ENCODE measurements at places on chromosomes 16 and 17.
A peak's percentile ranks its signal among the peaks of the same experiment; 100 is the strongest.

- no peaks in the 10 kb centered on the region for H3K4me1 ChIP-seq
- 0 out of 2 replicates have a peak, but pooled peaks cover 6% of the 10 kb centered on the region for H3K27me3 ChIP-seq
- no peak overlapping the region for H3K4me3 ChIP-seq
- H3K36me3 ChIP-seq: no peaks in the 10 kb centered on the region
Measured at GRCh38 chr17:37761059-37761458, 16.2 kb upstream of the HNF1B start.

GRCh38 chr17:39026980-39027451, 59.8 kb upstream of the FBXO47 start:
- peaks cover 43% of the 10 kb centered on the region for H3K27me3 ChIP-seq
- H3K4me1 ChIP-seq: peaks cover 2% of the 10 kb centered on the region
- no peak overlapping the region for H3K27ac ChIP-seq
- DNase-seq: peak; percentile 63
- H3K36me3 ChIP-seq: no peaks in the 10 kb centered on the region

GRCh38 chr17:15361151-15361550, 19.8 kb upstream of the TEKT3 start:
- DNase-seq: no peak
- no peak overlapping the region for H3K4me3 ChIP-seq
- H3K27ac ChIP-seq: no peak overlapping the region

DNA sequence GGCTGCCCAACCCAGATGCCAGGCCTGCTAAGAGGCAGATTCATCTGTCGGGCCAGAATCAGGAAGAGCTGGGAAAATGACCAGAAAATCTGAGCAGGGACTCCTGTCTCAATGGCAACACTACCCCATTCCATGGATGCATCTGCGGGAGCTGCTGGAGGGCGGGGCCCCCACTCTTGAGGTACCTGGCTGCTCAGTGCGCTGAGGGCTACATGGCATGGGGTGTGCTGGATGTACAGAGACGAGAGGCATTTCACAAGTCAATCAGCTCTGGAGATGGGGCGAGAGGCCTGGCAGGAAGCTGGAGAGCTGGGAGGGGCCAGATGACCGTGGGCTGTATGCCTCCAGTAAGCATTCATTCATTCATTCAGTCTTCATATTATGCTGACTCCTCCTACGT, 6.4 kb downstream of the SDK2 start:
- no peaks in the 10 kb centered on the region for H3K36me3 ChIP-seq
- H3K27ac ChIP-seq: no peak overlapping the region
- no peak overlapping the region for H3K4me3 ChIP-seq
- no peak for DNase-seq

GRCh38 chr17:1244606-1245012, 25.6 kb upstream of the BHLHA9 start:
- no peaks in the 10 kb centered on the region for H3K27me3 ChIP-seq
- no peaks in the 10 kb centered on the region for H3K4me1 ChIP-seq
- no peak overlapping the region for H3K27ac ChIP-seq
- H3K4me3 ChIP-seq: no peak overlapping the region
- no peak for DNase-seq

- H3K27ac ChIP-seq: peak overlapping the region; percentile 86
- H3K36me3 ChIP-seq: peaks cover 25% of the 10 kb centered on the region
- peaks cover 20% of the 10 kb centered on the region for H3K4me1 ChIP-seq
Measured at GRCh38 chr17:5583426-5584382, 605 bp downstream of the NLRP1 start.

- H3K27ac ChIP-seq: no peak overlapping the region
- H3K4me1 ChIP-seq: peaks cover 27% of the 10 kb centered on the region
- H3K4me3 ChIP-seq: no peak overlapping the region
- H3K27me3 ChIP-seq: no peaks in the 10 kb centered on the region
Measured at GRCh38 chr16:23141959-23142740, 7.1 kb downstream of the USP31 start.

DNA sequence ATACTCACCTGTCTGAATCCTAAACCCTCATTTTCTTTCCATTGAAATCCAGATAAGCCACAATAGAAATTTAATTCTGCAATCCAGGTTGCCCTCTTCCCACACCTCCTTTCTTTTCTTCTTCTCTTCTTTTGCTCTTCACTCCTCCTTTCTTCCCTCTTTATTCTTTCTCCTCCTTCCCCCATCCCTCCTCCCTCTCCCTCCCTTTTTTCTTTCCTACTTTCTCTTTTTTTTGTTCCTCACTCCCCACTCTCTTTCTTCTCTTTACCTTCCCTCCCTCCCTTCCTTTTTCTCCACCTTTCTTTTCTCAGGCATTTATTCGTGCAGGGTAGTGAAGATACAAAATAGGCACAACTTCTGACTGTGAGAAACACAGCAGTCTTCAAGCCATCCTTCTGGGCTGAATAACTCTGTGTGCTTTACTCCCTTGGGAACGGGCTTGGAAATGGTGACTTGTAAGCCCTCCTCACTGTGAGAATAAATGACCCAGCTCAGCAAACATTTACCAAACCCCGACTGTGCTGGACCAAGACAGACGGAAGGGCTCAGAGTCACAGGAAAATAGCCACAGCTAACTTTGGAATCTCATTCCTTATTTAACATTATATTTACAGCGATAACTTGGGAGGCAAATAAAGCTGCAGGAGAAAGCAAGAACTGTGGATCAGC, 140.8 kb downstream of the HAPSTR1 start:
- no peaks in the 10 kb centered on the region for H3K4me1 ChIP-seq
- no peak overlapping the region for H3K4me3 ChIP-seq
- DNase-seq: no peak
- H3K36me3 ChIP-seq: no peaks in the 10 kb centered on the region

- no peaks in the 10 kb centered on the region for H3K36me3 ChIP-seq
- H3K4me1 ChIP-seq: peaks cover 5% of the 10 kb centered on the region
- 0 out of 2 replicates have a peak, but pooled peaks cover 7% of the 10 kb centered on the region for H3K27me3 ChIP-seq
Measured at GRCh38 chr16:89002851-89003830, 26.1 kb upstream of the CBFA2T3 start.

- DNase-seq: no peak
- no peaks in the 10 kb centered on the region for H3K4me1 ChIP-seq
- no peak overlapping the region for H3K27ac ChIP-seq
- no peaks in the 10 kb centered on the region for H3K36me3 ChIP-seq
- no peak overlapping the region for H3K4me3 ChIP-seq
Measured at GRCh38 chr17:9842057-9842758, 16.5 kb downstream of the GLP2R start.

GRCh38 chr16:67305216-67306071, 21.1 kb downstream of the KCTD19 start:
- no peaks in the 10 kb centered on the region for H3K4me1 ChIP-seq
- no peaks in the 10 kb centered on the region for H3K36me3 ChIP-seq
- no peak overlapping the region for H3K27ac ChIP-seq
- H3K27me3 ChIP-seq: no peaks in the 10 kb centered on the region
- H3K4me3 ChIP-seq: no peak overlapping the region
- peak; percentile 17 for DNase-seq

GRCh38 chr16:14244196-14245010, 173.3 kb downstream of the MRTFB start:
- H3K4me1 ChIP-seq: no peaks in the 10 kb centered on the region
- peaks cover 77% of the 10 kb centered on the region for H3K36me3 ChIP-seq
- no peaks in the 10 kb centered on the region for H3K27me3 ChIP-seq

GRCh38 chr16:53803451-53803850, 99.5 kb downstream of the FTO start:
- H3K36me3 ChIP-seq: no peaks in the 10 kb centered on the region
- H3K4me3 ChIP-seq: no peak overlapping the region
- H3K27me3 ChIP-seq: no peaks in the 10 kb centered on the region
- no peak for DNase-seq
- H3K4me1 ChIP-seq: peaks cover 2% of the 10 kb centered on the region

GRCh38 chr17:1003972-1004768, 7.2 kb downstream of the TIMM22 start:
- peaks cover 12% of the 10 kb centered on the region for H3K4me1 ChIP-seq
- H3K27me3 ChIP-seq: no peaks in the 10 kb centered on the region
- H3K4me3 ChIP-seq: no peak overlapping the region
- DNase-seq: peak; percentile 22
- peaks cover 69% of the 10 kb centered on the region for H3K36me3 ChIP-seq

DNA sequence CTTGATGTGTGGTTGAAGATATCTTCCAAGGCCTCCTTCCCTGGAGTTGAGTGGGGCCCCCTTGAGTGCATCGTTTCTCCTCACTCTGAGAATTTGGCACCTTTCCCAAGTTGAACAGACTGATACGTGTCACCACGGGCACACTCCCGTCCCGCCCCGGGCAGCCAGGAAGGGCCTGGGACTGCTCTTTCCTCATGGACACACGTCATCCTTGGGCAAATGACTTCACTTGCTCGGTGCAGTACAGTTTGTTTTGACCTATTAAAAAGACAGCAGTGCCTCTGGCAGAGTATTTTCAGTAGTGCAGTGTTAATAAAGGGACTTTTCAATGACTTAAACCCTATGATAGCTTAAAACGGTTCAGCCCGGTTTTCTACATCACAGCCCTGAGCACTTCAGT, 59.9 kb downstream of the SEC14L1 start:
- no peaks in the 10 kb centered on the region for H3K27me3 ChIP-seq
- H3K4me3 ChIP-seq: no peak overlapping the region
- H3K4me1 ChIP-seq: peaks cover 5% of the 10 kb centered on the region
- DNase-seq: no peak
- peaks cover 83% of the 10 kb centered on the region for H3K36me3 ChIP-seq

DNA sequence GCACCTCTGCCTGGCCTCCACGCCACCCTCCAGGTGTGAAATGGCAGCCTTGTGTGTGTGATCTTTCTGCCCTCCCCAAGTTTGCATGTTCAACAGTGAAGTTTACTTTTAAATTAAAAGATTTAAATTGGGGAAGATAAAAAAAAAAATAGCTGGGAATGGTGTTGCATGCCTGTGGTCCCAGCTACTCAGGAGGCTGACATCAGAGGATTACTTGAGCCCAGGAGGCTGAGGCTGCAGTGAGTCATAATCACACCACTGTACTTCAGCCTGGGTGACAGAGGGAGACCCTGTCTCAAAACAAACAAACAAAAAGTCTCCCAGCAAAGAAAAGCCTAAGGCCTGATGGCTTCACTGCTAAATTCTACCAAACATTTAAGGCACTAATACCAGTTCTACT, 35.4 kb upstream of the RNF43 start:
- DNase-seq: no peak
- H3K27ac ChIP-seq: no peak overlapping the region
- no peaks in the 10 kb centered on the region for H3K36me3 ChIP-seq

DNA sequence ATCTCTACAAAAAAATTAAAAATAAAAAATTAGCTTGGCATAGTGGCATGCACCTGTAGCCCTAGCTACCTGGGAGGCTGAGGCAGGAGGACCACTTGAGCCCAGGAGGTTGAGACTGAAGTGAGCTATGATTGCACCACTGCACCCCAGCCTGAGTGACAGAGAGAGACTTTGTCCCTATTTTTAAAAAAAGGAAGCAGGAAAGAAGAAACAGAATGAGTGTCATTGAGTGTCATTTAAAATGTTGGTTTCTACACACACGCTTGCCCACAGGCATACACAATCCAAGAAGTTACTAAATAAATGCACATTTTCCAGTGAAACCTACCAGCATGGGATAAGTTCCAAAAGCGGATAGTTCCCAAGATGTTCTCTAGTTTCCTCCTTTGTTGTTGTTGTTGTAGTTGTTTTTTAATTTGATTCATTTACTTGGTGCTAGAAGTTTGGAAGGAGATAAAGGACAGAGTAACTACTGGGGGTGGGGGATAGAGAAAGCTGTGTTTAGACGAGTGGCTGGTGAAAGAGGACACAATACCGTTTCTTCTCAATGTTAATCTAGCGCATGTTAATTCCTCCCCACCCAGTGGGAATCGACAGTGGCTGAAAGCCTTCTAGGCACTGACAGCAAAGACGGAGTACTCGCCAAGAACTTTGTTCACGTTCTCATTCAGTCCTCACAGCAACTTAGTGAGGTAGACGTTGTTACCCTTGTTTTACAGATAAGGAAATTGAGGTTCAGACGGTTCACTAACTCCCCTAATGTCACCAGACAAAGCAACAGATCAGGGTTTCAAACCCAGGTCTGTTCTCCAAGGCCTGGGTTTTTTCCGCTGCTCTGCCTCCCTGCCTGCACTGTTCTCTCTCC, 17.3 kb downstream of the MRPS23 start:
- H3K4me1 ChIP-seq: peaks cover 10% of the 10 kb centered on the region
- DNase-seq: no peak
- H3K36me3 ChIP-seq: peaks cover 5% of the 10 kb centered on the region
- peak overlapping the region; percentile 81 for H3K27ac ChIP-seq

- no peaks in the 10 kb centered on the region for H3K36me3 ChIP-seq
- H3K27ac ChIP-seq: no peak overlapping the region
- H3K4me1 ChIP-seq: peaks cover 2% of the 10 kb centered on the region
- DNase-seq: peak; percentile 17
- no peak overlapping the region for H3K4me3 ChIP-seq
- no peaks in the 10 kb centered on the region for H3K27me3 ChIP-seq
Measured at GRCh38 chr16:52376676-52377280, 170.2 kb downstream of the TOX3 start.

DNA sequence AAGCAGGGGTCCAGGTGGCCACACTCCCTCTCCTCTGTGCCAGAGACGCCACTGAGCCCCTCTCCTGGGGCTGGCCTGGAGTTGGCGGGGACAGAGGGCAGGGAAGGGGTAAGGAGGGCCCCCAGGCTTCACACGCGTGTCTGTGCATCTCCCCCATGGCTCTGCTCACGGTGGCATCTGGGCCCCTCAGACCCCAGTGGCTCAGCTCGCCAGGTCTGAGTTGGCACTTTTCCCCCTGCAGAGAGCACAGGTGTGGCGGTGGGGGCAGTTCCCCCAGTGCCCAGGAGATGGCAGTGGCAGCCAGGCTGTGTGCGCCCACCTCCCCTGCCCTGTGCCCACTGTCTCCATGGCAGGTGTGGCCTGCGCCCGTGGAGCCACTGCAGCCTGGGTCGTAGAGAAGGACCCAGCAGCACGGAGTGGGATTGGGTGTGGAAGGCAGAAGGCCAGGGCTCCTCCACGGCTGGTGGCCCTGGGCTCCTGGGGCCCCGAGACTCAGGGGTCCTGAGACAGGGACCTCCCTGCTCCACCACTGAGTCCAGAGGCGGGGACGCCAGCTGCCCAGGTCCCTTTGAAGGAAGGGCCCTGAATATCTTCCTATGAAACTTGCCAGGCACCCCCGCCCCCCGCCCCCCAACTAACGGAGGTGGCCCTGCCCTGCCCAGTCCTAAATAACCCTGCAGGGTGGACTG, 4.3 kb upstream of the APRT start:
- no peak overlapping the region for H3K27ac ChIP-seq
- peak; percentile 86 for DNase-seq
- H3K36me3 ChIP-seq: no peaks in the 10 kb centered on the region
- H3K4me1 ChIP-seq: no peaks in the 10 kb centered on the region
- no peak overlapping the region for H3K4me3 ChIP-seq

DNA sequence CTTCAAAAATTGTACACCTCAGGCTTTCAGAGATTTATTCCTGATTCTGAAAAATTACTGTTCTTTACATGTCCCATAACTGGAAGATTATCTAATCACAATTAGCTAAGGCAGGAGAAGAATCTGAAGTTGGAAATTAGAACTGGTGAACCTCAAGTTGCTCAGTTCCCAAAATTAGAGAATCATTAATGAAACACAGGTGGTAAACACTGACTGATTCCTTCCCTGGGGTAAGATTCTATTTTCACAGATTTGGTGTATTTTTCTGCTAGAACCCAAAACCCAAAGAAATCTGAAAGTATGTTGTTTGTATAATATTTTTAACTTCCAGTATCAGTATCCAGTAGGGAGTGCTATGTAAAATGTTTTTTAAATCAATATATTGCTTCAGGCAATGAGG, 25.7 kb downstream of the PHKB start:
- H3K27ac ChIP-seq: no peak overlapping the region
- H3K4me1 ChIP-seq: no peaks in the 10 kb centered on the region
- H3K36me3 ChIP-seq: no peaks in the 10 kb centered on the region
- H3K4me3 ChIP-seq: no peak overlapping the region
- DNase-seq: no peak
